ENCODE measurements at places on chromosomes 3 and 15. TPM values are rescaled to one million over a fixed set of nuclear protein-coding genes. Genes with fewer than 3 reads are reported as not detected.
A peak's percentile ranks its signal among the peaks of the same experiment; 100 is the strongest.

DNA sequence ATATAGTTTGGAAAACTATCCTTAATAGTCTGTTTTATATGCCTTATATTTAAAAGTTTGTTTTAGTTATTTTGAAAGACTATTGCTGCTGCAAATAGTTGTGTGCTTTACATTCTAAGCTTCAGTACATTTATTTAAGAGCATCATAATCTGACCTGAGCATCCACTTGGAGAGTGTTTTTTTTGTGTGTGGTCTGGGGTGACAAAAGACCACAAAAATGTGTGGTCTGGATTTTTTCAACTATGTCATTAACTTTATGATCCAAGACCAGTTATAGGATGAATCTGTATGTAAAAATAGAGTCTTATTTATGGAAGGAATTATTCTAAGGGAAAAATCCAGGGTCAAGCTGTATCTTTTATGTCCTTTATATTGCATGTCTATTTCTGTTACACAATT lies 77.4 kb downstream of the SLTM start:
- no peak for DNase-seq

DNA sequence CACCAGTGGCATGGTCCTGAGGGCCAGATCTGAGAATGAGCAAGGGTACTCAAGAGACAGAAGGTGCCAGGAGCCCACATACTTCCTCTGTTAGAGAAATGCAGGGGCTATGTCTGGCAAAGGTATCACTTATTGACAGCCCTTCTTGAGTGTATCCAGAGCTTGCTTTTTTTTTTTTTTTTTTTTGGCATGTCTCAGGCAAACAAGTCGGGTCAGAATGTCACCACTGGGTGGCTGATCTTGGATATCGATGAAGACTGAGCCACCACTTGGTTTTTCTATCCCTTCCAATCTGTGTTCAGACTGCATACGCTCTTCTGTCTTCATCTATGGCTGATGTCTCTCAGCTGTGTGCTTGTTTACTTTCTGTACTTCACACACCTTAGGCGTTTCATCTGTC lies 363.4 kb upstream of the C2CD4B start:
- no peak for DNase-seq

DNA sequence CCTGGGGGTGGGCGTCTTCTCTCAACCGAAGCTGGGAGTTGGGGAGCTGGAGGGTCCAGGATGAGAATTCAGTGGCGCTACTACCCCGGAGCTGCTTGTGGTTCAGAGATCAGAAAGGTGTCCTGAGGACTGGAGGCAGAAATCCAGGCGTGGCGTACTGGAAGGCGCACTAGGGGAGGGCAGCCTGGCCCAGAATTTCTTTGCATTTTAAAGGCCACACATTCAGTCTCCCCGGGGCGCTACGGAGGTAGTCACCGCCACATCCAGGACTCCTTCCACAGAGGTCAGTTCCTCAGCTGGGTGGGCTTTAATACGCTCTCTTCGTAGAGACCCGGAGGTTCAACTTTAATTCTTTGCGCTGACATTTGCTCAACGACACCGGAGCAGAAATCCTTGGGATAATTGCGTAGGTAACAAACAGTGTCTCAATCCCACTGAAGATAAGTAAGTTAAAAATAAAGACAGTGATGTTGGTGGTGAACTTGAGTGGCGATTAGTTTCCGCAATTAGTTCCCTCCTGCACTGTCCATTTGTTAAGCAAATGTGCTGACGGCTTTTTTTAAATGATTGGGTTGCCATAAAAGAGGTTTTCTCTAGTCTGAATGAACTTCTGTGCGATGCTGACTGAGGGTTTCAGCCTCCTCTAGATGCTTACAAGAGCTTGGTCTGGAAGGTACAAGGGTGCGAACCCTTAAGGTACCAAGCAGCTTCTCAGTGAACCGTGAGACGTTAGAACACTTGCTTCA lies 535 bp downstream of the MCTP2 start:
- DNase-seq, result no peak

- DNase-seq, result no peak
Observed at GRCh38 chr3:22704571-22705354, 498.4 kb upstream of the UBE2E2 start.

DNA sequence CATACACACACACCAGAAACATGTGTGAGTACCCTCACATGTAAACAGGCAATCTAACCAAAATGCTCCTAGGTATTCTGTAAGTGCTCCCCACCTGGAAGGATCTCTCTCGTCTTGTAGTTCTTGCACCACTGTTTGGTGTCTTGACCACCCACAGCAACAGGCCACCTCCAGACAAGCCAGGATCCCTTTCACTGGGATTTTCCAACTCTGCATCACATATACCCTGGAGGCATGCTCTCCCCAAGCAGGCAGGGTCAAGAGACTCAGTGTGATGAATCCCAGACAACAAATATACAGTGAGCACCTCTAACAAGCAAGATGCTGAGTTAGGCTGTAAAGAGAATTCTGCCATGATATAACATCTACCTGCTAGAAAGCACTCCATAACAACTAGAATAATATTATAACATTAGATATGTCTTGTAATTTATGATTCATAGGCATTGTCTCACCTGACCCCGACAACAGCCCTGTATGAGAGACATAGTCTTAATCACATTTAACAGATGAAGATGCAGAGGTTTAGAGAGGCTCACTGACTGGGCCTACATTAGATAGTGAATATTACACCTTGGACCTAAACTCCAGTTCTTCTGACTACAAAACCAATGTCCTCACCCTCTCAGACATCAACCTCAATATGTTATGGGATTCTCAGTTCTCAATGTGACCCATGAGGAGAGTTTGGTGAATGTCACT lies 76.5 kb upstream of the BCL6 start:
- DNase-seq, result no peak

DNA sequence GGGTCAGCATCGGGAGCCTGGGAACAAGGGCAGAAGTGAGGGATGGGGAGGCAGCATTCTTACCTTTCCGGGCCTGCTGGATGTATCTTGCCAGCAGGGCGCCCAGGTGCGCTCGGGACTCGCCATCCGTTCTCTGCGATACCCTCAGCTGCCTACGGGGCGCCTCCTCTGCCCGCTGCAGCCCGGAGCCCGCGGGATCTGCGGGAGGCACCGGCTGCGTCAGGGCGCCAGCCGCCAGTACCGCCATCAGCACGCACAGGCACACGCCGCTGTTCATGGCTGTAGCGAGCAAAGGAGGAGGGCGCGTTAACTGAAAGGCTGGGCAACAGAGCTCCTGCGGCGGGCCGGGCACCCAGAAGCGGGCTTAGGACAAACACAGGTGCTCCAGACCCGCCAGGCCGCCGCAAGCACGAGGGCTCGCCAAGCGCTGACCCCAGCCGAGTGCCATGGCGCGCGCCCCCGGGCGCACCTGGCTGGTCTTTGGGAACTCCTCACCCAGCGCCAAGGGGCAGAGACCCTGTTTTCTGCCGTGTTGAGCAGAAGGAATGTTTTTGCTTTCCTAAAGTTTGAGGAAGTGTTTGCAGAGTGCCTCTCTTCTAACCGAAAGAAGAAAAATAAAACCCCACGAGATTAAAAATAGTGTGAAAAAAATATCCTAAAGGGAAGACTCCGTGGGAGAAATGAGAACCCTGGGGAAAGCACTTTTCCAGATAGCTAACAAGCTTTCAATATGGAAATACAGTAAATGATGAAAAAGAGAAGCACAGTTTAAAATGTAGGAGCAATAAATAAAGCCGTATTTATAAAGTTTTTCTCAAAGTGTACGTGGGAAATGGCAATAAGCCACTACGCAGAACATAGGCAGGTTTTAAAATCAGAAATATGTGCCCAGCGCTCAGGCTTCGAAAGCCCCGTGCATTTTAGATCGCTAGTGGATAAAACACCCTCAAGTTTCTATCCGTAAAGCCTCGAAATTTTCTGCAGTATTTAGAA lies 2.3 kb downstream of the CCK start:
- peak; percentile 68 for DNase-seq

- DNase-seq, result no peak
Observed at GRCh38 chr3:123909785-123910184, 25.7 kb upstream of the MYLK start.

Gene SPPL2A
- 33.2 TPM for total RNA-seq

DNA sequence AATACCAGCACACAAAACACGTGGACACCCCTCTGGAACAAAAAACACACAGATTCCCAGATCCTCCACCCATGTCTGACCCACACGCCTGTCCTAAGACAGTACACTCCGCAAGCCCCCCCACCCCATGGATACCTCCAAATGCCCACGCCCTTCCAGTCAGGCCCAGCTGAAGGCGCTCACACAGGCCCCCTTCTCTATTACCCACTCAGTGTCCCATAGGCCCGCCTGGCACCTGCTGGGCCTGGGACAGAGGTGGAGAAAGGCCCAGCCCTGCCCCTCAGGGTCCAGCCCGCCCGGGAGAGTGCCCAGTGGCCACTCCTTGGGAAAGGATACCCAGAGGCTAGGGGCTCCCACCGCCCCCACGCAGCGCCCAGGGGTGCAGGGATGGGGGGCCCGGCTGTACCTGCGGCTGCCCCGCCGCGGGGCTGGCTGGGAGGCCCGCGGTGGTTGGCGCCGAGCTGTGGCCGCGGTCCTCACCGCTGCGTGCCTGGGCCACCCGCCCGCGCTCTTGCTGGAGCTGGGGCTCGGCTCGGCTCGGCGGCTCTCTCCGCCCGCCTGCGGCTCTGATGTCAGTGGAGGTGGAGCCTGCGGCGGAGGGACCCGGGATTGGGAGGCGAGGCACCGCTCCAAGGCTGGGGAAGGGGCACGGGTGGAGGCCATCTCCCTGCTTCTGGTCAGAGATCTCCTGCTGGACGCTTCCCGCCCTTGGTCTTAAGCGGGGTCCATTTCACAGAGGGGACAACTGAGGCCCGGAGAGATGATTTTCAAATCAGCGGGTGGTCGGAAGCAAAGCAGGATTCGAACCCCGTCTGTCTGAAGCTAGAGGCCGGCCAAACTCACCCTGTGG lies at the start of gene CAMK1:
Gene CAMK1 (minus strand): TSS at position 522 of the 850 bp plus-strand sequence. CDS start 2,198 bp downstream, outside the sequence.
- peak; percentile 75 for DNase-seq

Gene MYO1E
- 104 TPM for total RNA-seq

Gene CCR2
- total RNA-seq, result not detected

- no peak for DNase-seq
Observed at GRCh38 chr3:128804811-128805155, 74.6 kb upstream of the ACAD9 start.

DNA sequence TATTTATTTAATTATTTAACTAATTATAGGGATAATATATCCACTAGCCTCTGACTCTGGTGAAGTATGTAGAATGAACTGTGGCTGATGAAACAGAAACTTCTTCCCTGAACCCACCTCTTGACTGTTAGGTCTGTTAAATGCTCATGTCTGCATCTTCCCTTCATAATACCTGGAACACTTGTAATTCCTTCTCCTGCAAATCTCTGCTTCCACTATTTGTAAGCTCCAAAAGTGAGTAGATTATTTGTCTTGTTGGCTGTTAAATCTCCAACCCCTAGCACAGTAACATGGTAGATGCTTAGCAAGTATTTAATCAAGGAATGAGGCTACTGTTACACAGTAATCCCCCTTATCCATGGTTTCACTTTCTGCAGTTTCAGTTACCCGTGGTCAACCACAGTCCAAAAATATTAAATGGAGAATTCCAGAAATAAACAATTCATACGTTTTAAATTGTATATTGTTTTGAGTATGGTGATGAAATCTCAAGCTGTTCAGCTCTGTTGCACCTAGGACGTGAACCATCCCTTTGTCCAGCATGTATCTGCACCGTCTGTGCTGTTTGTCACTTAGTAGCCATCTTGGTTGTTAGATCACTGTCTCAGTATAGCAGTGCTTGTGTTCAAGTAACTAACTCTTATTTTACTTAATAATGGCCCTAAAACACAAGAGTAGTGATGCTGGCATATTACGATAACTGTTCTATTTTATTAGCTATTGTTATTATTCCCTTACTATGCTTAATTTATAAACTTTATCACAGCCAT lies 5.7 kb downstream of the TTBK2 start:
- DNase-seq, result no peak

Gene IP6K2
- 114 TPM for total RNA-seq
